ENCODE measurements at places on chromosomes 7 and 10.

GRCh38 chr7:108529341-108529740 is 3.4 kb upstream of the PNPLA8 start:
- DNase-seq, result peak; percentile 29

GRCh38 chr10:86067436-86068050 is 299.1 kb downstream of the GRID1 start:
- no peak for DNase-seq

DNA sequence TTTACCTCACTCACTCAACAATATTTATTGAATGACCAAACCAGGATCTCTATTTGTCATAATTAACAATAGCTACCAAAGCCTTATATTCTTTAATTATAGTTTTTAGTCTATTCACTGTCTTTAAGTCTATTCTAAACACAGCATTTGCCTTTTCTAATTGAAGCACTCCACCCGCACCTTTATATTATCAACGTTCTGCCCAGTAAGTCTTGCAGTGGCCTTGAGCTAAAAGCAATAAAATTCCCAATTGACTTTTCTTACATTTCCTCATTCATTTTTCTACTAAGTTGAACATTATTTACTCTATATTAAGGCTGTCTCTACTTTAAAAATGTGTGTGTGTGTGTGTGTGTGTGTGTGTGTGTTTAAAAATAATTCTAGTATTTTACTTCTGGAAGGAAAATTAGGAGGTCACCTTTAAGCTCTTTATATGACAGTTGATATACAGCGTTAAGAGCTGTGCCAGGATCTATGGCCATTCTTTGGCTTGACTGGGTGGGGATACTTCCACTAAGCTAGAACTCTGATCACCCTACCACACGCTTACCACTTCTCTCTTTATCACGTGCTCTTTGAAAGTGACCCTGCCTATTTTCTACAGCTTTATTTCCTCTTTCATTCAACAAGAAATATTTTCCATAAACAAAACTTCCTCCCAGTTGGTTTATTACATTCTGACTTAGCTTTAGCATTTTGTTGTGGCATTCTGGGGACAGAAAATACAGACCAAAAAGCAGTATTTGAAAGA is 8.8 kb downstream of the PAPSS2 start:
- no peak for DNase-seq

GRCh38 chr7:29563590-29564495 is at the start of gene PRR15:
PRR15 (plus strand) TSS chr7:29563835; CDS start chr7:29566330, 2,495 bp downstream.
- DNase-seq, result peak; percentile 89

- no peak for DNase-seq
Measured at GRCh38 chr10:34444223-34445183, 370.6 kb downstream of the PARD3 start.

DNA sequence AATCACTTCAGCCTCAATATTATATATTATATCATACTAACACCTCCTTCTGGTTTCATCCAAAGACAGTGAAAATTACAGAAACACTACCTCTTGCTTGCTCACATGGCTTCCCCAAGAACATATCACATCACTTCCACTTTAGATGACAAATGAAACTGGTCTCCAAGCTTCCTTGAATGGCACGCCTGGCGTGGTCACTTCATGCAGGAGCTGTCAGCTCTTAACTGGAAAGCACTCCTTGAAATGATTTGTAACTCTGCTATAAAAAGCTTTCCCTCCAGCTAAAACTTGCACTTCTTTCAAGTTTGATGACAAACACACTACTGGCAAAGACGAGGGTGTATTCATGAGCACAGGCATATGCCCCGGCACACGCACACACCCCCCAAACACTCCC is 84.1 kb upstream of the INHBA start:
- no peak for DNase-seq

- DNase-seq, result no peak
Measured at GRCh38 chr10:67971311-67971710, 86.9 kb downstream of the SIRT1 start.

DNA sequence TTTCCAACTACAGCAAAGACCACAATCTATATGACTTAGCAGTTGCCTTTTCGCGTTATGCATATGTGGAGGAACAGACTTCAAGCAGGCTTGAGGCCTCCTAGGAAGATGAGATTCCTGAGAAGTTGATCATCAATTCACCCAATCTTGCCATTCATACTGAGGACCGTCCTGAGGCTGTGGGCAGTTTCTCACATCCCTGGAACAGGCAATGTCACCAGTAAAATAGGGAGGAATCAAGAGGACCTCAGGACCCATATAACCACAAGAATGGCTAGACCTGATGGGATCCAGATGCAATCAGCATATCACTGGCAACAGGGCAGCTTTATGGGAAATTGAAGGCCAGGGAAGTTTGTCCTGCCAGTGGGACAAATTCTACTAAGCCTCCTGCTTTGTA is 17.3 kb downstream of the KDM7A start:
- DNase-seq, result no peak

- DNase-seq, result no peak
Measured at GRCh38 chr10:89339875-89340274, 12.1 kb downstream of the IFIT3 start.

GRCh38 chr10:129462257-129462795 is 4.7 kb upstream of the MGMT start:
- no peak for DNase-seq

- no peak for DNase-seq
Measured at GRCh38 chr10:59757966-59758365, 4.7 kb upstream of the MRLN start.

- DNase-seq, result no peak
Measured at GRCh38 chr10:115046686-115047236, 46.4 kb upstream of the ATRNL1 start.

- no peak for DNase-seq
Measured at GRCh38 chr7:66379542-66380160, 174.5 kb downstream of the TPST1 start.

GRCh38 chr7:49523870-49524269 is 249.6 kb upstream of the VWC2 start:
- DNase-seq, result no peak

GRCh38 chr7:116194115-116194514 is 16.2 kb upstream of the TES start:
- no peak for DNase-seq

- no peak for DNase-seq
Measured at GRCh38 chr7:151035026-151035717, 6.9 kb downstream of the ABCB8 start.

DNA sequence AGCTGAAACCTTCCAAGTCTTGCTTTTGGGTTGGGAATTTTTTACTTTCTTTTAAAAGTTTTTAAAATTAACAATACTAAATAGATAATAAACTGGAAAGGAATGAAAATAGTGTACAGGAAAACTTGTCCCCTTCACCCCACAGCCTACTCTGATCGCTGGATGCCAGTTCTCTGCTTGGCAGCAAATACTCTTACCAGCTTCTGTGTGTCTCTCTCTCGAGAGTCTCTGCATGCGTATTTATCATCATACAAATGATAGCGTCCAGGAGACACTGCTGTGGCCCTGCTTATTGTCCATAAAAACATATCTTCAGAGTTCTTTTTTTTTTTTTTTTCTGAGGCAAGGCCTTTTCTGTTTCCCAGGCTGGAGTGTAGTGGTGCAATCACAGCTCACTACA is 101.5 kb downstream of the CCNY start:
- no peak for DNase-seq

- DNase-seq, result peak; percentile 91
Measured at GRCh38 chr10:102245082-102245931, at the start of gene GBF1. GBF1 (plus strand) TSS chr10:102245532; CDS start chr10:102258939, 13,407 bp downstream.

- DNase-seq, result peak; percentile 36
Measured at GRCh38 chr10:121553511-121554264, 44.6 kb downstream of the FGFR2 start.

- no peak for DNase-seq
Measured at GRCh38 chr7:139131601-139132041, 22.1 kb upstream of the ZC3HAV1 start.

DNA sequence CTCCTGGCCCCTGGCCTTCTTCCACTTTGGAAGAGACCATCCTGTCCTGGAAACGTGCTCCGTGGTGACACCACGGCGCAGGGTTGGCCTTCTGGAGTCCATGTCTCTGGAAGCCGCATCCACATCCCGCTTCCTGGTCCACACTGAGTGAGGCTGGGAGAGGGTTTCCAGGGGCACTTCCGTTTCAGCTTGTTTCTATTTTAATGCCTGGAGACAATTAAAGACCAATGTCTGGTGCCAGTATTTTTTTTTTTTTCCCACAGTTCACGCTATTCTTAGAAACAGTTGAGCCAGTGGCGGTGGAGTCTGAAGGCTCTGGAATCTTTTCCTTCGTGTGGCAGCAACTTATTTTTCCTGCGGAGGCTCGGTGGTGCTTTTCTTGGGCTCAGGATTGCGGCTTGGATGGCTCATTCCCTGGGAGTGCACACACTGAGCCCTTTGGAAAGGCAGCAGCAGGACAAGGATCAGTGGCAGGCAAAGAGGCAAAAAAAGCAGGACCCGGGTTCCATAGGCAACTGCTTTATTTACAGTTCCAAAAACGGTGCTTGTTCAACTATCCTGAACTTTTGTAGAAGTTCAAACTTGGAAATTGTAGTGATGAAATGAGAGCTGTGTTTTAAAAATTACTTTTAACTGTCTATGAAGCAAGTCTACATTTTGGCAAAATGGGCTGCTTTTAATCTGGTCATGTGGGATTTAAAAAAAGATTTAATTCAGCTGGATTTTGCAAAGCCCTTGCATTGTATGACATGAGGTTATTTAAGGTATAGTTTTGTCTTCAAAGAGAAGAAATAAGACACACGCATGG is 202.8 kb downstream of the BAMBI start:
- no peak for DNase-seq

DNA sequence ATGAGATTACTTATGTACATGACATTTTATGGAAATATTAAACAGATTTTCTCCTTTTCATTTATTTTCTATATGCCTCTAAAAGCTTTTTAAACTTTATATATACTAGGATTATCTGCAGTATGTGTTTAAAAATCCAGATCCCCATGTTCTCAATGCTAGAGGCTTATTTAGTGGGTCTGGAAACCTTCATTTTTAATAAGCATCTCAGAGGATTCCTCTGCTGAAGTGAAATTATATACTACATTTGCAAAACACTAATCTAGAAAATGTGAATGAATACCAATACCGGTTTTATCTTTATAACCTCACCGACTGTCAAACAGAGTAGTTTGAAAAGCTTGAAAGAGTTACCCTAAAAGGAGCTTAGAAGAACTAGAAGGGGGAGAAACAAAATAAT is 863.8 kb upstream of the ZWINT start:
- DNase-seq, result no peak

DNA sequence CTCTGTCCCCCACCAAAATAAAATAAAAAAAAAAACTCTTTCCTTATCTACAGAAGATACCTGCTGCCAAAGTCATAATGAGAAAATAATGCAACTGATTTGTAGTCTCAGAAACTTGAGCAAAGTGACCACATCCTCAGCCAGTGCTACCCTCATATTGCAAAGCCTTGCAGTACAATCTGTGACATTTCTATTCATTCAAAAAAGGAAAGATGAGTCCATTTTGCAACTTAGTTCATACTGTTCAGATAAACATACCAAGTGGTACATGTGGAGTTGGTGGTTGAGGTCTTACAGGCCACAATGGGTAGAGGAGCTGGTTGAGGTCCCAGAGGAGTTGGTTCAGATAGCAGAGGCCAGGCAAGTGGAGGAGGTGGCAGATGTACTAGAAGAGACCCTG is 6.5 kb upstream of the EIF5AL1 start:
- no peak for DNase-seq

- DNase-seq, result no peak
Measured at GRCh38 chr10:113350311-113351040, 202.4 kb upstream of the HABP2 start.

- DNase-seq, result peak; percentile 10
Measured at GRCh38 chr7:71019706-71020105, 112.2 kb upstream of the GALNT17 start.

DNA sequence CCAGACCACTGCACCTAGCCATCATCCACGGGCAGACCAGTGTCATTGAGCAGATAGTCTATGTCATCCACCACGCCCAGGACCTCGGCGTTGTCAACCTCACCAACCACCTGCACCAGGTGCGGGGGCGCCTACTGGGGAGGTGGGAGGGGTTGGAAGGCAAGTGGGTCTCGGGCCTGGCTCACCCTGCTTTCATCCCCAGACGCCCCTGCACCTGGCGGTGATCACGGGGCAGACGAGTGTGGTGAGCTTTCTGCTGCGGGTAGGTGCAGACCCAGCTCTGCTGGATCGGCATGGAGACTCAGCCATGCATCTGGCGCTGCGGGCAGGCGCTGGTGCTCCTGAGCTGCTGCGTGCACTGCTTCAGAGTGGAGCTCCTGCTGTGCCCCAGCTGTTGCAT is 4.6 kb downstream of the NFKB2 start:
- no peak for DNase-seq

- DNase-seq, result no peak
Measured at GRCh38 chr10:58291538-58292174, 22.7 kb downstream of the CISD1 start.

GRCh38 chr10:63665670-63666134 is 144.5 kb downstream of the REEP3 start:
- no peak for DNase-seq

GRCh38 chr10:62637249-62638061 is 167.1 kb upstream of the ADO start:
- DNase-seq, result no peak

DNA sequence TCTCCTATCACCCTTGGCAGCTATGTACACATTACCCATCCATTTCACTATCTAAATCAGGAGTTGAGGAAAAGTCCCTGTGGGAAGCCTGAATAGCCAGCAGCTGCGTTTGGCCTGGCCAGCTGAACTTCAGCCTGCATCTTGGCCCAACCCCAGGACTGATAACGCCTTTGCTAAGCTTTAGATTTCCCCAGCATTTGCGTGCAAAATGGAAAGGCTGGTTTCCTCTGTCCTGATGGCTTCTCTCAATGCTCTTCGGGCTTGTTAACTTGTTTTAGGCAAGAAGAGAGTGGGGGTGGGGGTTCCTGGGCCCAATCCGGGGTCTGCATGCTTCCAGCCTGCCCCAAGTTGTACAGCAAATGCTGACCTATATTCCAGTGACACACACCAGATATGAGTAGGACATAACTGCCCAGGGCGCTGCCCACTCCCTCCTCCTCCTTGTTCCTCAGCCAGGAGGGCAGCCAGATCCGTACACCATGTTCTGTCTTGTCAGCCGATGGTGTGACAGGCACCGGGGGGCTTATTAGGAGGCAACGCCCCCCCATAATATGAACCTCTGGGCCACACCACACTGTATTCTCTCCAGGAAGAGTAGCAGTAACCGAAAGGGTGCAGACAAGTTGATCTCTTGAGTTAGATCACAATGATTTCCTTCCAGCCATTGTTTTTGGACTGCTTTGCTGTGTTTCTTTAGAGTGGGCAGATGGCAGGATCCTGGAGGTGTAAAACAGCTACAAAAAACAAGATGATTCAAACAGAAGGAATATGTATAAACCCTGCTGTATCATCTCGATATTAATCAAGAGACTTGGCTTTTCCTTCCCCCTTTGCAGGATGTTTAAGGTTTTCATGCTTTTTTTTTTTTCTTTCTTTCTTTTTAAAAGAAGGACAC is 339.0 kb downstream of the RNLS start:
- peak; percentile 73 for DNase-seq

- DNase-seq, result no peak
Measured at GRCh38 chr7:134737566-134738345, 41.7 kb upstream of the CALD1 start.
